NAMALWA (cell line): ENCODE measurements at places on chromosomes 3 and 15.
A peak's percentile ranks its signal among the peaks of the same experiment; 100 is the strongest.

- DNase-seq, result no peak
Measured at GRCh38 chr15:57327985-57328471, 48.3 kb upstream of the CGNL1 start.

GRCh38 chr15:95259965-95260364 is 1028.6 kb downstream of the MCTP2 start:
- DNase-seq, result no peak

DNA sequence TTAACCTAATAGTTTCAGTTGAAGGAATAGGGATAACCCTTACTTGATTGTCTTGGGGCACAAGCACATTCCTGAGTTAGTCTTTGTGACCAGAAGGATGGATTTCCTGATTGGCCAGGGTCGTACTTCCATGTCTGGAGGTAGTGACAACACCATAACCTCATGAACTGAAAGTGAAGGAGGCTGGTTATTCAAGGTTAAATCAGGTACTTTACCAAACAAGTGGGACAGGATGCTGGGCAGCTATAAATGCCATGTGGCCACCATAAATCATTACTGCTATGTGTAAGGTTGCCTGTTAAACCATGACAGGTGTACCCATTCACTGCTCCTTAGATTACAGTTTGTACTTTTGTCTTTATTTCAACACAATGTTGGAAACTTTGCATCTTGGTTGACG is 128.3 kb upstream of the SAMMSON start:
- DNase-seq, result no peak

- peak; percentile 13 for DNase-seq
Measured at GRCh38 chr15:46309914-46310313, 675.1 kb downstream of the SQOR start.

DNA sequence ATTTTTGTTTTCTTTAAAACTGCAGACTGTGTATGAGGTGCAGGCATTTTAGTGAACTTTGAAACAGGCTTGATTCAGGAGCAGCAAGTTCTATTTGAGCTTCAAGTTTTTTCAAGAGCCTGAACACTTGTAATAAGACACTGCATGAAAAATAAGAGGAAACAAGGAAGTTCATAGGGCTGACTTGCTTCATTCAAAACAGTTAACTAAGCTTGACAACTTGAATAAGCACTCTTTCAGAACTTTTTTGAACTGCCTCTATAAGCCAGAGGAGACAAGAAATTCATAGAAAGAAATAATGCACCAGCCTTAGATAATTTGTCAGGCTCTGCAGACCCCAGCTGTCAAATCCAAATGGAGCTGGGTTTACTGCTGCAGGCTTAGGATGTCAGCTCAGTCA is 130.2 kb downstream of the SSR3 start:
- no peak for DNase-seq

DNA sequence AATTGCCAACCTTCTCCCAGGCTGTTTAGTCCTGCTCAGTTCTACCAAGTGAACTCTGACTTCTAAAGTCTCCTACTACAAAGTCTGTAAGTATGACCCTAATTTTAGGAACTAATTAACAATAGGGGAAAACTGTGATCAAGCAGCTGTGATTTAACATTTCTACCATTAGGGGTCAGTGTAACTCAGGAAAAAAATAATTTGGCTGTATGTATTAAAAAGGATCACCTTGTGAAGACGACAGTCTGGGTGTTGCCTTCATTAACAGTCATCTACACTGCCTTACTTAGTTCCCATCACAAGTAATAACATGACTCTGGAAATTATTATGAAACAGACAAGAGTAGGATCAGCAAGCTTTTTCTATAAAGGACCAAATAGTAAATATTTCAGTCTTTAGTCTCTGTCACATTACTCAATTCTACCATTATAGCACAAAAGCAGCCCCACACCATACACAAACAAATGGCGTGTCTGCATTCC is 4.2 kb upstream of the NPHP3 start:
- DNase-seq, result peak; percentile 86

DNA sequence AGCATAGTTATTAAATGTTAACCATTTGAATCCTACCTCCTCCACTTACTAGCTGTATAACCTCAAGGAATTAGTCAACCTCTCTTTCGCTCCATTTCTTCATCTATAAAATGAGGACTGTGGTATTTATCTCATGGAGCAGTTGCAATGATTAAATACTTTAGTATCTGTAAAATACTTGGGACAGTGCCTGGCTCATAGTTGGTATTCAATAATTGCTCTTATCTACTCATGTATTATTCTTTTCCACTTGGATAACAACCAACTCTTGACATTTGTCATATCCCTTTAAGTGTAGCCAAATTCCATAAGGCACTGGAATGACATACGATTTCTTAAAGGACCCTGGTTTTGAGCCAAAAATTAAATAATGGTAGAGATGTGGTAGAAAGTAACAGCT is 72.0 kb downstream of the FSIP1 start:
- no peak for DNase-seq

GRCh38 chr3:197125636-197126035 is 96.0 kb upstream of the MELTF start:
- DNase-seq, result no peak

- DNase-seq, result no peak
Measured at GRCh38 chr3:154274348-154274747, 49.9 kb downstream of the DHX36 start.

DNA sequence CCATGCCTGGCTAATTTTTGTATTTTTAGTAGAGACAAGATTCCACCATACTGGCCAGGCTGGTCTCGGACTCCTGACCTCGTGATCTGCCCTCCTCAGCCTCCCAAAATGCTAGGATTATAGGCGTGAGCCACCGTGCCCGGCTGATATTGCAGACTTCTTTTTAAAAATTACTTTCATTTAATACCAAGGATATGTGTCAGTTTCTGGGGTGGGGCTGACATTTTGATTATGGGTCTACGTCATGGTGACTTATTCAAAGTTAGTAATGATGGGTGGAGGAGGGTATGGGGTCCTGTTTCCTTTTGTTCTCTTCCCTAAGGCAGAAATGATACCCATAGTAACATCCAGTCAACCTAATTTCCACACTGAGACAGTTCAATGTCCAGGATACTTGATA is 34.7 kb downstream of the GBE1 start:
- DNase-seq, result no peak

DNA sequence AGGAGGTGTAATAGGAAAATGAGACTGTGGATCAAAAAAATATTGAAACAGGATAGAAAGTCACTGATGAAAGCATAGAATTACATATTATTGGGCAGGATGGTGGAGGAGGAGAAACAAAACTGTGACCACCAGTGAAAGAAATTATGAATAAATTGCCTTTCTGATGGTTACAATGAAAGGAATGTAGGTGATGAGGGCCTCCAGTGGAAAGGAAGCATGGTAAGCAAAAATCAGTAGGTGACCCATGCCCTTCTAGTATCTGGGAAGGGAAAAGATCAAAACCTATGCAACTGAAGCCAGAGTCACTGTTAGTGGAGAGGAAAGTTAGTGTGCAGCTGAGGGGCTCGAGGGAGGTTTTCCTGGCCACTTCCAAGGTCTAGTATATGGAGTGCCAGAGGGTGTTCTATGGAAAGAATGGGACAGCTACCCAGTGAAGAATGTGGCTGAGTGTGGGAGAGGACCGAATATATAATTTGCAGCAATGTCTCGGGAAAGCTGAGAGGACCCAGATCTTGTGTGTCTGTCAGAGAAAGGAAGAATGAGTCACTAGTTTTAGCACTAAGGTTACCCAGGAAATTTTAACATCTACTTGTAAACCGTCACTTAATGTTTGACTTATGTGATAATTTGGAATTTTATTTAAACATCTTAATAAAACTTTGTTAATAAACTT is 146.2 kb downstream of the NFKBIZ start:
- no peak for DNase-seq

GRCh38 chr15:78358102-78358870 is 18.1 kb downstream of the CRABP1 start:
- DNase-seq, result no peak

GRCh38 chr3:5692446-5692845 is 504.9 kb downstream of the EDEM1 start:
- no peak for DNase-seq

GRCh38 chr15:33005582-33005981 is 188.9 kb downstream of the FMN1 start:
- no peak for DNase-seq

- no peak for DNase-seq
Measured at GRCh38 chr3:139460076-139460475, 16.2 kb downstream of the RBP2 start.

GRCh38 chr3:154780263-154780662 is 299.9 kb upstream of the MME start:
- no peak for DNase-seq

GRCh38 chr3:126424039-126424717 is 29.5 kb downstream of the CFAP100 start:
- DNase-seq, result no peak

DNA sequence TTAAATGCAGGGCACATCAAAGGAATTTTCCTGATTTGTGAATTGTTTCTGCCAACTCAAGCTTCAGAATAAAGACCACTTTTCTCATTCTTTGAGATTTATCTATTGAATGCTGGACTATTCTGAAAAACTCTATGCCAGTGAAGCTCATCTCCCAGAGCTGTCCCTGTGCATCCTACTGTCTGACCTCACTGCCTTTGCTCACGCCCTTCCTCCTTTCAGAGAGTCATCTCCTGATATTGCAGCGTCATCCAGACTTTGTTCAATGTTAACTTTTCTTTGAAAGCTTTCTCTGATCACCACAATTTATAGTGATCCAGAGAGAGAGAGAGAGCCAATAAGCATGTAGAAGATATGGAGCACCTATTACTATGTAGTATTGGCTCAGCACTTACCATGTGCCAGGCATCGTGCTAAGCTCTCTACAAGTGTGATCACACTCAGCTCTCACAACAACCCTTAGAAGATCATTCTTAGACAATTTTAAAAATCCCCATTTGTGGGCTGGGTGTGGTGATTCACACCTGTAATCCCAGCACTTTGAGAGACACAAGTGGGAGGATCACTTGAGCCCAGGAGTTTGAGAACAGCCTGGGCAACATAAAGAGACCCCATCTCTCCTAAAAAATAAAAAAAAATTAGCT is 30.2 kb upstream of the TLE3 start:
- no peak for DNase-seq

DNA sequence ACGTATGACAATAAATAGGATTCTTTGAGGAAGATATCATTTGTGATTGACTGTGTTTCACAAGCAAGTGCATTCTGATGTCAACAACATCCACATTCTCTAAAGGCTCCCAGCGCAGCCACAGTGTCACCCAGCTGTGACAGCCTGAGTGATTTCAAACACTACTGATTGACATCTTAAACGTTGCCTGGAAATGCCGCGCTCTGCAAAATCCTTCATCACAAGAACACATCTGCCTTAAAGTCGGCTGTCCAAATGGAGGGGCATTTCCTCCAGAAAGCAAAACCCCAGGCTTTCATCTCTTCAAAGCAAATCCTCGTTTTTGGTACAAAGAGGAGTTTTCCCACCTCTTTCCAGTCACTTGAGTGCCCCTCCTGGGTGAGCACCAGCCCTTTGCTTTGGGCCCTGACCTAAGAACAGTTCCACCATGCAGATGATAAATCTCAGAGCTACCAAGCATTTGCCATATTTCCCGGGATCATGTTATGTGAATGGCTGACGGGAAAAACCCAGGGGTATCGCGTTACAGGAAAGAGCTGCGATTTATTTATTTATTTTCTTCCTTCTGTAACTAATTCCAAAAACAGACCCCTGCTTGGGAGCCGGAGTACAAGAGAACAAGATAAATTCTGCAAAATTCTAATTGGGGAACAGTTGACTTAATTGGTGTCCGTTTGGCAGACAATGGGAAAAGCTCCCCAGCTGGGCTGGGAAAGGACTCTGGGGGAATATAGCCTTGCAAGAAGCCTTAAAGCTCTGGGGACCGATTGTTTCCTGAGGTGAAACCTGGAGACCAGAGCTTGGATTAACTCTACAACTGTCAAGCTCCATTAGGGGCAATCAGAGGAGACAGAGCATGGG is 703.8 kb upstream of the NR2F2 start:
- no peak for DNase-seq

GRCh38 chr3:3089017-3089416 is 21.2 kb downstream of the IL5RA start:
- no peak for DNase-seq

- DNase-seq, result peak; percentile 47
Measured at GRCh38 chr3:132210476-132211346, 106.5 kb upstream of the ACP3 start.

GRCh38 chr3:122294359-122294758 is 30.7 kb upstream of the CSTA start:
- DNase-seq, result no peak

- no peak for DNase-seq
Measured at GRCh38 chr3:63353383-63353782, 75.3 kb downstream of the SYNPR start.

DNA sequence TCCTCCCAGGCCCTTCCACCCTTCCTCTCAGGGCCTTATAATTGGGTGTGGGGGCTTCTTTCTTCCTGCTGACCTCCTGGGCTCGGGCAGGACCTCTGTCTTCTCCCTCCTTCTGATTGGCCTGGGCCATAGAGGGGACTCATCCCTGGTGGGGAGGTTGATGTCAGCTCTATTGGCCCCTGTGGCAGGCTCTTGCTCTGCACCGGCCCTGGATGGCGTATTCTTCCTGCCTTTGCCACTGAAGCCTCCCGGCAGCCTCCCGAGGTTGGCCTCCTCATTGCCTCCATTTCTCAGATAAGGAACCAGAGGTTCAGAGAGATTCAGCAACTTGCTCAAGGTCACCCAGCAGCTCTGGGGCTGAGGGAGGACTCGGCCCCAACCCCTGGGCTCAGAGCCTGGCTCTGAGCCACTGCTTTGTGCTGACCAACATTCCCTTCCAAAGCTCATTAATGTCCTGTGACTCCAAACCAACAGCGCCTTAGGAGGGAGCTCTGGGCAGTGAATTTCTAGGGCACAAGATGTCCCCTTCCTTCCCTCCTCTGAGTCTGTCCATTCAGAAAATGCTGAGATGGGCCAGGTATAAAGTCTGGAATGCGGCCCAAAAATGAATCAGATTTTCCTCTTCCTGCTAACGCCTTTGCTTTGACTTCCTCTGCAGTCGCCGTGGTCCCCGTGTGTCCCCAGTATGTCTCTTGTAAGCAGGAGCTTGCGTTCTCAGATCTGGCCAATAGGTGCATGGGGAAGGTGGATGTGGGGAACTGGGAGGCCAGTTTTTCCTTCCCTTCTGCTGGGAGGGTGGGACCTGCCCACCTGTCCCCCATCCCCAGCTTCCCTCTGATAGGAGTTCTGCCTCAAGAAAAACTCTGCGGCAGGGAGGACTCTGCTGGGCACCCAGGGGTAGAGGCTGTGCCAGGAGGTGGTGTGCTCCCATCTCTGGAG is 74.2 kb downstream of the HMCES start:
- no peak for DNase-seq

GRCh38 chr3:14353502-14353901 is 48.9 kb upstream of the SLC6A6 start:
- DNase-seq, result no peak

GRCh38 chr3:58478781-58479180 is 13.1 kb upstream of the KCTD6 start:
- no peak for DNase-seq

- DNase-seq, result peak; percentile 31
Measured at GRCh38 chr3:70811880-70812279, 499.4 kb upstream of the MDFIC2 start.

GRCh38 chr3:122014741-122015140 is 7.3 kb downstream of the ILDR1 start:
- peak; percentile 29 for DNase-seq

- DNase-seq, result no peak
Measured at GRCh38 chr3:179921500-179921899, 115.2 kb downstream of the PEX5L start.
